ENCODE measurements at places on chromosomes 6 and 20.

- no peak for DNase-seq
These were observed 86.7 kb upstream of the F13A1 start for GRCh38 chr6:6407071-6407741.

DNA sequence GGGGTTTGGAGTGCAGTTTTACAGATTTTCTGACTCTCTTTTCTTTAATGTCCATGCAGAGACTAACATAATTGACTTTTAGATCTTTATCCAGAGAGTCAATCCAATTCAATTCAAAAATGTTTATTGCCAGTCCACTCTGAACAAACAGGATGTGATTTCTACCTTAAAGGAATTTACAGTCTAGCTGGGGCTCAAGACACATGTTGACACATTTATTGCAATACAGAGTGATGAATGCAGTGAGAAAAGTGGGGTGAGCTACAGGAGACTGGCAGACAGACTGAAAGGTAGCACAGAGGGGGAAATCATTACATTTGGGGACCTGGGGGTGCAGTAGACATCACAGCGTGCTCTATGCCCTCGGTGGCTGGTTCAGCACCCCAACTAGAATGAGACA, 193.9 kb downstream of the SLC24A3 start:
- no peak for DNase-seq

GRCh38 chr6:465531-466348, 74.2 kb downstream of the IRF4 start:
- DNase-seq = no peak

- DNase-seq = no peak
These were observed 27.7 kb downstream of the UQCC2 start for GRCh38 chr6:33683576-33684427.

DNA sequence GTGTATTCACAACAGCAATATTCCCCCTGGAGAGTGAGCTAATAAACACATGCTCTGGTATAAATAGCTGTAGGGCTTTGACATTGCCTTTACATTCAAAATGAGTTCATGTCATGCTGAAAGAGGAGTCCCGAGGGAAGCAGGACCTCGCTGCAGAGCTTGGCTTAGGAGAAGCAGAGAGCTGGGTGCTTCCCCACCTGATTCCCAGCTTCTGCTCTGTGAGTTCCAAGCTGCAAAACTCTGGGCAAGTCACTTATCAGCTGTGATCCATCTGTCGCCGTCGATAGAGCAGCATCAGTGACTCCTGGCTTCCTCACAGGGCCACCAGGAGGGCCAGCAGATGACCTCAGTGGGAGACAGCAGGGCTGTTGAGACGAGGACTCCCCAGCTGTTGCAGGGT, 241.8 kb downstream of the ANKRD60 start:
- no peak for DNase-seq

GRCh38 chr6:140812636-140813035, 1320.1 kb upstream of the GJE1 start:
- DNase-seq = no peak

DNA sequence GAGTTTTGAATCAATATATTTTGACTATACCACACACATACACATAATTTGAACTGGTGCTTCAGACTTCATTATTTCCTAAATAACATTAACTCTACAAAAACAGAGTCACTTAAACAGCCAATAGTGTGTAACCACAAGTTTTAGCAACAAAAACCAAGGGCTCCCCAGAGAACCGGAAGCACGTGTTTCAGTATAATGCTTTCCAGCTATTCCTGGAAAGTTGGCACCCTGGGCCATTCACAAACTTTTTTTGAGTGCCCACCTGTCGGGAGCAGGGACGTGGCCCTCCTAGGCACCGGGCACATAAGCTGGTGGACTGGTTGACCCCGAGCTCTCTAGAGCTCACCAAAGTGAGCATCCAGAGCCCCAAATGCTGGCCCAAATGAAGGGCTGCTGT, 1.9 kb upstream of the SLC35D3 start:
- DNase-seq = no peak

GRCh38 chr6:166555086-166555485, 31.4 kb downstream of the RAMACL start:
- no peak for DNase-seq

- no peak for DNase-seq
These were observed 660.4 kb downstream of the TFAP2A start for GRCh38 chr6:9754515-9754914.

GRCh38 chr20:48006036-48006833, 221.0 kb upstream of the SULF2 start:
- DNase-seq = no peak

DNA sequence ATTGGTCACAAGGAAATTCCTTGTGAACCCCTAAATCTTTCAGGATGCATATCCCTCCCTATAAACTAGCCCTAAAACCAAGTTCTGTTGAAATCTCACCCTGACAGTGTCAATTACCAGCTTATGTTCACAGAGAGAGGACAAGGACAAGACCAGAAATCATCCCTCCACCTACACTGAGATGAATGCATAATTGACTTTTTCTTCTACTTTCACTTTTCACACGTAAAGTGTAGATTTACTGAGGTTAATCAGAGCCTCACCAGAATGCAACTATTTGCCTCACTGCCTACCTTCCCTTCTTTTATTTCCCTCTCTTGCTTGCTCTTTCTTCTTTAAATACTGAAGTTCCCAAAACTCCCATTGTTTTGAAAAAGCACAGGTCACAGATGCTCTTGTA, 15.3 kb upstream of the NKAIN2 start:
- DNase-seq = no peak

DNA sequence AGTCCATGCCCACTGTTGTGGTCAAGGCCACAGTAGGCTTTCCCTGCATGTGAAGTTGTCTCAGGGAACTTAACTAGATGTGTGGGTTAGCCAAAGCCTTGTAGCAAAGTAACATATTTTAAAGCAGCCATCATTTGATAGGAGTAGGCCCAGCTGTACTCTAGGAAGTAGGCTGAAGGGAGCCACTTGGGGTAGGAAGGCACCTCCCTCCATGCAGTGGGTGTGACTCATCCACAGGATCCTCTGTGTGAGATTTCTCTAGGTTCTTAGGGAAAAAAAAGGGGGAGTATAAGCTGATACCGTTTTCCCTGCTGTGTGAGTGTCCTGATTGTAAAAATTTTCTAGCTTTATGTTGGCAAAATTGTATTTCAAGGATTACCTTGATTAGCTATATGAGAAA, 44.7 kb downstream of the VAPB start:
- no peak for DNase-seq

- DNase-seq = no peak
These were observed 78.8 kb upstream of the DEFB112 start for GRCh38 chr6:50128420-50129005.
